ENCODE measurements at places on chromosomes 12 and 14.

DNA sequence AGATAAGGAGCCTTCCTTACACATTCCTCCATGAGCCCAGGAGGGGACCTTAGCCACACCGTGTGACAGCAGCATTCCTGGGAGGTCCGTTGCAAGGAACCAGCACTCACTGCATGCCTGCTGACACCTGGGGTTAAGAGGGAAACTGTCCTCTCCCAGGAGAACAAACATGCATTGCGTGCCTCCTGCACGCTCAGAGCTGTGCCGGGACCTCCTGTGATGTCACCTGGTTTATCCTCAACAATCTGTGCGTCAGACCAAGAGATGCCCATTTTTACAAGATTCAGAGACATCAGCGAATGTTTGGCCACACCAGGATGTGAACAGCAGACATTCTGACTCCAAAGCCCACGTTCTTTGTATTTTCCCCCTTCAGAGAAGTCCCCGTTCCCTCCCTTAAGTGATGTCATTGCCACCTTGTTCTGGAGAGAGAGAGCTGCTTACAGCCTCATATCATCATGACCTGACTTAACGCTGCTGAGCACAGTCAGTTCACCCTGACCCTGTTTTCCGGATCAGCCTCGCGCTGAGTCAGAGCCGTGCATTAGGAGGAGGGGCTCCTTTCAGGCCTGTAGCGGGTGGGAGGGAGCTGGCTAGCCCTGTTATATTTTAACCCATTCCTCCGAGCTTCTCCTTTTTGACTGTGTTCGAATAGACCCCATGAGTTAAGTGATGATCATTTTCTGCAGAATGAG, 36.2 kb downstream of the TMEM120B start:
- no peak for DNase-seq

DNA sequence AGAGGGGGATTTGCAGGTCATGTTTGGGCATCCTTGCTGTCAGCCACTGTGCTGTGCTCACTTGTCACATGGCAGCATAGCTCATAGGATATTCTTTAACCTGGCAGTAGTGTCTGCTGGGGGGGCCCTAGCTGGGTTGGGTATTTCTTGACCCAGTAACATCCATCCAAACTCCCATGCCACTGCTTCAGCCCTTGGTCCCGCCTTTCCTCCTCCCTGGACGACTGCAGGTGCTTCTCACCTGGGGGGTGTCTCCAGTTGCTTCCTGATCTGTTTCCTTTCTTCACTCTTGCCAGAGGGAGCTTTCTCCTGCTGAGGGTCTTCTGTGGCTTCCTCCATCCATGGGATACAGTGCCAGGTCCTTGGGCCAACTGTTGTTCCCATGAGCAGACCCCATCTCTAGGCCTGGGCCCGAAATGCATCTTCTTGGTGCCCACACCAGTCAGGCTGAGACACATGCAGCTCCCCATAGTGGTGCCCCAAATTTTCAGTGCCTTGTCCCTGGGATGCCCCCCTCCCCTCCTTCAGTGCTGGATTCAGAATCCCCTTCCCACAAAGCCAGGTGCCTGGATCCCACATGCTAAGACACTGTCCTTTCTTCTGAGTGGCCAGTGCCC, 20.5 kb downstream of the C14orf132 start:
- DNase-seq: no peak

DNA sequence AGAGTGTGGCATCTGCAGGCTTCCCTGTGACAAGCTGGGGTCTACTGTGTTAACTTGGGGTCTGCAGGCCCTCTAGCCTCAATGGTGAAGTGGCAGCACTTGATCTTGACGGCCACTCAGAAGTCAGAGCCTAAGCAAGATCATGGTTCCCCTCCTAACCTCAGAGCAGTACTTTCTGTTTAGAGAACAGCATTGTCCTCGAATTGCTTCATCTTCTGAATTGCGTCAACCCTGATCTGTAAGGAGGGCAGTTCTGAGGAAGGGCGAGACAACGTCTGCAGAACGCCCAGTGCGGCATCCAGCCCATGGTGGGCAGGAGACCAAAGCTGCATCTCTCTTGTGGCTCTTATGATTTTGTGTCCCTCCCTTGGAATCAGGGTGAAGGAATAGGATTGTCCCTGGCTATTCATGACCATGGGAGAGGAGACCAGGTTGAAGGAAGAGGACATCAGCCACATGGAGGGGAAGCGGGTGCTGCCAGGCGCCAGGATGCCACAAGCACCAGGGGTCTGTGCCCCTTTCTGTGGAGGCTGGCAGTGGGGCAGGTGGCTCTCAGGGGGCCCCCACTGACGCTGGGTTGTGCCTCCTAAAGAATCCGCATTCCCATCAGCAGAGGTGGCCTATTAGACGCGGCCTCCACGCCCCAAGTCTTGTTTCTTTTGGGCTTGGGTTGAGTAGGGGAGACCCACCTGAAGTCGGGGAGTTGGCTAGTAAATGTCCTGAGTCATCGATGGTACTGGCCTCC, 2.2 kb downstream of the SERPINA9 start:
- no peak for DNase-seq

DNA sequence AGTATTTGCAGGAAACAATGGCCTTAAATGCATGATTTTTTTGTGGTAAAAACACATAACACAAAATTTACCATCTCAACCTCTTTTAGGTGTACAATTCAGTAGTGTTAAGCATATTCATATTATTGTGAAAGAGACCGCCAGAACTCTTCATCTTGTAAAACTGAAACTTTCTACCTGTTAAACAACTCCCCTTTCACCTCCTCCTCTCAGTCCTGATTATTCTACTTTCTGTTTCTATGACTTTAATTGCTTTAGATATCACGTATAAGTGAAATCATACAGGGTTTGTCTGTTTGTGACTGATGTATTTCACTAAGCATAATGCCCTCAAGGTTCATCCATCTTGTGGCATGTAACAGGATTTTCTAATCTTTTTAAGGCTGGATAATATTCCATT, 353.4 kb downstream of the ADAMTS20 start:
- no peak for DNase-seq

GRCh38 chr14:44135972-44136371, 371.1 kb downstream of the FSCB start:
- no peak for DNase-seq

GRCh38 chr14:61268812-61269211, 12.3 kb downstream of the TMEM30B start:
- no peak for DNase-seq

- DNase-seq: no peak
Observed at GRCh38 chr14:27390155-27390554, 792.3 kb upstream of the NOVA1 start.

- no peak for DNase-seq
Observed at GRCh38 chr12:24664161-24664880, 284.6 kb downstream of the BCAT1 start.

GRCh38 chr12:21656905-21657325, 727 bp downstream of the LDHB start:
- DNase-seq: peak; percentile 39

- DNase-seq: peak; percentile 66
Observed at GRCh38 chr12:50637870-50638481, 125.9 kb upstream of the ATF1 start.

DNA sequence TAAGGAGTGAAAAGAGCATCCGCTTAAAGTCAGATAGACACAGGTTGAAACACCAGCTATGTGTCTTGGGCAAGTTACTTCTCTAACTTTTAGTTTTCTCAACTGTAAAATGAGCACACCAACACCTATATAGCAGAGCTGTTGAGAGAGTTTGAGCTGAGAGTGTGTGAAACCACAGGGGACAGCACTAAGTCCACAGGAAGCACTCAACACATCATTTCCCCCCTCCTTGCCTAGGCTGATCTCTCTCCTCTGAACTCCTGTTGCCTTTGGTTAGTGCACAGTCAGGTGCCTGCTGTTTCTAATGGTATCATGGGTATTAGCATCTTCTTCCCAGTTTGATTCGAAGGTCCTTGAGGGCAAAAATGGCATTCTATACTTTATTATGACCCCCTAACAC, 176.7 kb downstream of the DPF3 start:
- DNase-seq: no peak

DNA sequence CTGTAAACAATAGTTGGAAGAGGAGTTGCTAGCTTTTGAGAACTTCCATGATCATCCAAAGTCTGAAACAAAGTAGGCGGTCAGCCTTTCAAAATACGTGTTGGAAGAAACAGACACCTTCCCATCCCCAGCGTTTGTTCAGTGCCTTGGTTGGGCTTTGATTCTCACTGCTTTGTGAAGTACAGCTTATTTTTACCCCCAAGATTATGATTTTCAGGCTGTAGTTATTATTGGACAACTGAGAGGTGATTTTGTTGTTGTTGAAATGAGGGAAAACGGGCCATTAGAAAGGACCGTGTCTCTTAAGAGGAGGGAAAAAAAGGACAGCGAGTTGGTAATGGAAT, 921 bp upstream of the CEP83 start:
- DNase-seq: no peak

GRCh38 chr12:88579601-88580050, 645 bp downstream of the KITLG start:
- no peak for DNase-seq

GRCh38 chr14:34324363-34324795, 137.7 kb downstream of the SPTSSA start:
- peak; percentile 37 for DNase-seq

DNA sequence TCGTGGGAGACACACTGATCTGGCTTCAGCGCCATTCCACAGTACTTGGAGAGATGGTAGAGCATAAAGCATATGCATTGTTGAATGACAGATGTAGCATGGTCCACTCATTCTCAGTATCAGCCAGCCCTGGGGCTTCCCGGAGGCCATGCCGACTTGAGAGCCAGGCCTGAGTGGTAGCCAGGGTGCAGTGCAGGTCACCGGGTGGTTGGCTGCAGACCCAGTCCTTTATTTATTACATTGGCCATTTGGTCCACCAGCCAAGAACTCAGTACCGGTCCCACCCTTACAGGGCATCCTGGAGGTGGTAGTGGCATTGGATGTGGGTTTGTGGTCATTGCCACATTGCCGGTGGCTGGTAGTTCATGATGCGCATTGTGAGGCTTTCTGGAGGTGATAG, 121.6 kb upstream of the RTL1 start:
- DNase-seq: no peak

DNA sequence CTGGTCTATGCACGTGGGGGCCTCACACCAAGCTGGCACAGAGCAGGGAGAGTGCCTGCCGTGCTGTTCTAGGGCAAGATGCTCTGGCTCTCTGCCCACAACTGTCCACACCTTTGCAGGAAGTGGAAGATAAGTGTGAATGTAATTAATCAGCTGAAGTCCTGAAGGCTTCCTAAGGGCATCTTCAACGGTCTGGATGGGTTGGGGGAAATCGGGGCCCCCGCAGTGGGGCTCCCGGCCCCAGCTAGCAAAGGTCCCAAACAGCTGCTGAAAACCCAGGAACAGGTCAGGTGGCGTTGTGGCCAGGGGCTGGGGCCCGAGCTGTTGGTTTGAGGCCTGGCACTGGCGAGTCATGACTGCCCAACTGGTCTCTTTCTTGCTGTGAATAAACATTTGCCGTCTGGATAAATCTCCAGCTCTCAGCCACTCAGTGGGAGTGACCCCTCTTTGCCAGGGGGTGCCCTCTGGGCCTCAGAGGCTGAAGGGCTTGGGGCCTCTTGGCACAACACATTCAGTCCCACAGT, 6.7 kb upstream of the SLC25A29 start:
- no peak for DNase-seq

All from CD4-positive, alpha-beta T cell treated with Interleukin-21 for 1 hour (primary cell).